ENCODE measurements at places on chromosomes 5 and 9. TPM values are rescaled to one million over a fixed set of nuclear protein-coding genes. Genes with fewer than 3 reads are reported as not detected.

DNA sequence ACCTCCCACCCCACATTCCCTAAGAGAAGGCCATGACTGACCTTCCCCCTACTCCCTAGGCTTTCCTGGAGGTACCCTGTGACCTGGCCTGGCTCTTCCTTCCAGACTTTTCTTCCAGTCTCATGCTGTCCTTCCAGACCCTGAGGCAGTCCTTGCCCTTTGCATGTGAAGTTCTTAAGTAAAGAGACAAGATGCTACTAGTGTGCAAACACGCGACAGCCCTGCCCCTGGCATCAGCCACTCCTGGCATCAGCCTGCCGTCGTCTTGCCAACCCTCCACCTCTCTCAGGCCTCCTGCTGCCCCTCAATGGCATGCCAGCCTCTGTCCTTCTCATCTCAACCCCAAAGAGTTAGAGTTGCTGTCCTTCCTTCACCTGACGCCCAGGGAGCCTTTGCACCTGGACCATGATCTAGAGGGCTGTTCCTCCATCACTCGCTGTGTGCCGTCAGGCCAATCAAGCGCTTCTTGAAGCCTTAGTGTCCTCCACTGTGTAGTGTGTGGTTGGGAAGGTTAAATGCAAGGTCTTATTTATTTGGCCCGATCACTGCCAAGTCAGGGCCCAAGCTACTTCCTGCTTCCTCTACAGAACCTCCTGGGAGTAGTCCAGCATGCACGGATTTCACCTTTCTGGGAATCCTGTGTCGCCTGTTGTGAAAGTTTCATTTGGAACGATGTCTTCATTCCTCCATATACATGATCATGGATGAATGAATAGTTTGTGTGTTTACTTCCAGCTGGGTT is 61.9 kb downstream of the WWC1 start:
- DNase-seq = no peak

- no peak for DNase-seq
Observed at GRCh38 chr5:60274747-60275146, 381.2 kb upstream of the PDE4D start.

- no peak for DNase-seq
Observed at GRCh38 chr5:7330256-7330655, 65.7 kb upstream of the ADCY2 start.

GRCh38 chr9:129436751-129437625 is 183.9 kb downstream of the C9orf50 start:
- DNase-seq = no peak

- DNase-seq = no peak
Observed at GRCh38 chr9:5920860-5921328, 30.2 kb downstream of the MLANA start.

GRCh38 chr5:89072842-89073672 is 190.1 kb upstream of the MEF2C start:
- DNase-seq = no peak

Gene ENC1
- 75.4 TPM for total RNA-seq

Gene EIF4EBP3
- total RNA-seq = 0.69 TPM

Gene MCTP1
- total RNA-seq = 45.7 TPM

Gene SLC45A2
- not detected for total RNA-seq

Gene OLFM1
- 21.8 TPM for total RNA-seq

All from urinary bladder (tissue), 4 donors.